NCI-H2081 treated with DMSO at 0.1 percent for 48 hours (cell line): ENCODE measurements at places on chromosomes 7 and 10.
A peak's percentile ranks its signal among the peaks of the same experiment; 100 is the strongest.

DNA sequence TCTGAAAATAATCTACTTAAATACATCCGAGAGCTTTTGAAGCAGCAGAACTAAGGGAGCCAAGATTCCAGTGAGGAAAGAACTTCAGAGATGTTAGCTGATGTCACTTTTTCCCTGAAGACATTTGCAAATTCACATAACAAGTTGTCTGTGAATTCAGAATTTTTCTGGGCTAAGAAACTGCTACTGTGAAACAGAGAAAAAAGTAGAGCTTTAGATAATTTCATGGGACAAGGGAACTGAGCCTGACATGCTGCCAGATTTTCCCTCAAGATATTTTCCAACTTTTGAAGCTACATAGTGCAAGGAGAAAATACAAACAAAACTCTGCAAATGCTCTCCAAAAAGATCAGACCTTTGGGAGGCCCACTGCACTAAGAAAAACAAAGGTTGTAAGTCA, 484.2 kb downstream of the ANKRD7 start:
- no peak for DNase-seq

- DNase-seq = no peak
Observed at GRCh38 chr7:69845721-69846495, 247.6 kb downstream of the AUTS2 start.

DNA sequence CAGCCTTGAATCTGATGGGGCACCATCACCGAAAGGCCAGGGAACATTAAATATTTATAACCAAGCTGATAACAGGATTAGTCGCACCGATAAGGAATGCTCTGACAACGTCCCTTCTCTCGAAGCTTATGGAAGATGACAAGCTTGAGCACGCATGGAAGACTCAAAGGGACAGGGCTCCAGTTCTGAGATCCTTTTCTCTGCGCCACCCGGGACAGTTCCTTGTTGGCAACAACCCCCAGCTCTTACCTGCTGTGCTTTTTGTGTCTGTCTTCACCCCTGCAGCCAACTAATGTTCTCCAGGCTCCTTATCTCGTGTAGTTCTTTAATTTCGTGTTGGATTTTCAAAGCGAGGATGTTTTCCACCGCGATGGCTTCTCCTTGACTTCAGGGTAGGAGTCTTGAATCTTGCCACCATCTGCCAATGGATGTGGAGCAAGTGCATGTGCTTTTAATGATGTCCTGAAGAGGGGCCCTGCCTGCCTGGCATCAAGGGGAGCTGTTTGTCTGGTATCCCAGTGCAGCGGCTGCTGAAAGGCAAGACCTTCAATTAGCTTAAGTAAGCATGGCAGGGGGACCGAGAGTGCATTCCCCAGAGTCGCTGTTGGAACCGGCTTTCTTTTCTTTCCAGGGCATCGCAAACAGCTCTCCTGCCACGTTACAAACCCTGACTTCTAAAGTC, 354 bp upstream of the FERD3L start:
- DNase-seq = peak; percentile 60

- no peak for DNase-seq
Observed at GRCh38 chr7:46139079-46139478, 218.0 kb upstream of the IGFBP3 start.

DNA sequence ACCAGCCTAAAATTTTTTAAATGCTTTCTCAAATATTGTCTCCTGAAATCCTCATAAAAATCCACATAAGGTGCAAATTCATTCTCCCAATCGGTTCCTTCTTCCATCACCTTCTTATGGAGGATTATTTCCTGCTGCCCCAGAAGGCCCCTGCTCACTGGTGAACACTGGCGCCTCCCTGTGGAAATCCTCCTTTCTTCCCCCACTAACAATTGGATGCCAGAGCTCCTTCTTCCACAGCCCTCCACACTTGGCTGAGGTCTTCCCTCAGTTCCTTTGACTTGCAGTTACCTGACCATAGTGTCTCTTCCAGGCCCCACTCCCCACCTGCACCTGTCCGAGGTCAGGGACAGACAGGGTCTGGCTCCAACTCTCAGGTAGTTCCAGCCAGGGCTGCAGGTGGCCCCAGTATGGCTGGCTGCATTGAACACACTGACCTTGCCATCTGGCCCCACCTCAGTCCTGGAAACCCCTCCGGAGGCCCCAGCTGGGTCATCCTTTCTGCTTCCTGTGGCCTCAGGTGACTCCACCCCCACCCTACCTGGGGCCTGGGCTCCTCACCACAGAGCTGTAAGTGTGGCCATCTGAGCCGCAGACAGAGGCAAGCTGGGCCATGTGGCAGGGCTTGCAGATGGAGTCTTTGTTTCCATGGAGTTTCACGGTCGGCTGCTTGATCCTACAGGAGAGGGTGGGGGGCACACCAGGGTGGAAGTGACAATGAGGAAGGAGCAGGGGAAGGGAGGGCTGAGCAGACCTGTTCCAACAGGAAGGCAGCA, 18.4 kb downstream of the SPOCK2 start:
- DNase-seq = no peak

- DNase-seq = no peak
Observed at GRCh38 chr10:35318551-35318950, 17.8 kb upstream of the CCNY start.

- DNase-seq = no peak
Observed at GRCh38 chr10:61142987-61143386, 199.0 kb upstream of the RHOBTB1 start.

DNA sequence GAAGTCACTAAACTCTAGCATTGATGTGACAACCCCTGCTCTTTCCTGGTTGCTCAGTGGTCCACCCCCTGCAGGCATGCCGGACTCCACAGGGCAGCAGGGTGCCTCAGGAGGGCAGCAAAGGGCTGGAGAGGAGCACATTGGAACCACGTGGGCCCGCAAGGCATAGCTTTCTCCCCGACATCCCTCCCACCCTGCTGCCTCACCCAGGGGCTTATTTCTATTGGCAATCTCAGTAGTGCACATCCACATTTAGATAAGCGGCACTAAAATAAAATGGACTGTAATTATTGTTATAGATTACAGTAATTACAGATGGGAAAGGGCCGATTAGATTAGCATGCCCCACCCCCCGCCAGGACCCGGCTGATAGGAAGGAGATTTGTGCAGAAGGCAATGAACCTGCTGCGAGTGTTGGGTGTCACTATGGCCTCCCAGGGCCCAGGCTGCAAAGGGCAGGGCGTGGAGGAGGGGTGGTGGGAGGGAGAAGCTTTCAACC, 580.1 kb downstream of the GRID1 start:
- no peak for DNase-seq

DNA sequence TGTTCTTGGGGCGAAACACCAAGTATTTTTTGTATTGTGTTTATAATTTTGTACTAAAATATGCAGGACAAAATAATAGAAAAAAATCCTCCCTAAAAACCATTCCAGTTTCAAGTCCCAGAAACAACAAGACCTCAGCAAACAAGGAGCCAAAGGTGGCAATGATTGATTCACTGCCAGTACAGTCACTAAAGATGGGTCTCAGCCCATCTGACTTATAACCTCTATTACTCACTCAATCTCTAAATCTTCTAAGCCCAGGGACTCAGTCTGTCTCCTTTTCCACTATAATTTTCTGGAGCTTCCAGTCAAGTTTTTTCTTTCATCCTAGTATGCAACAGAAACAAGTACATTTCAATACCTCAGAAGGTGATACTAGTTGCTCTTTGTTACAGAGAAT, 33.3 kb downstream of the SNX13 start:
- DNase-seq = no peak

DNA sequence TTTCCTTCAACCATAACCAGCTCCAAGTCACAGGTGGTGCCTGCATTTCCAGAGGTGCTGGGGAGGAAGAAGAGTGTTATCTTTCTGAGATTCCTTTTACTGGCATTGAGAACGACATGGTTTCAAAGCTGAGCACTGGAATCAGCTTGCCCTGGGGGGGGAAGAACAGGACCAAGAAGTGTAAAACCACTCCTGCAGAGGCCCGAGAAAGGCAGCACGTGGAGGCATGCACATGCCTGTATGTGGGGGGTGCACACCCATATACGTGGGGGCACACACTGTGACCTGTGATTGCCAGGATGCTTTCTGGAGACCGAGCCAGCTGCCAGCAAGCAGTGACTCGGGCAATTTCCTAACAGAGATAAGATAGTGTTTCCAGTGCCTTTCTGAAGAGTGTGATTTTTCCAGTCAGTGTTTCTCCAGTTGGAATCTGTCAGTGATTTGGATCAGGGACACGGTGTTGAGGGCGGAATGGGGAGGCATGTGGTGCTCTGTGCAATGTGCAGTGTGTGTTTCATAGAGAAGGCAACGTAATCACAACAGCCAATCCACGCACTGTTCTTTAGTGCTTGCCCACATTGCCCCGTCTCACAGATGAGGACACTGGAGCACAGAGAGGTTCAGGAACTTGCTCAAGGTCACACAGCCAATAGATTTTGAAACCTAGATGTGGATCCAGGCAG, 4.2 kb downstream of the LRRC27 start:
- no peak for DNase-seq

DNA sequence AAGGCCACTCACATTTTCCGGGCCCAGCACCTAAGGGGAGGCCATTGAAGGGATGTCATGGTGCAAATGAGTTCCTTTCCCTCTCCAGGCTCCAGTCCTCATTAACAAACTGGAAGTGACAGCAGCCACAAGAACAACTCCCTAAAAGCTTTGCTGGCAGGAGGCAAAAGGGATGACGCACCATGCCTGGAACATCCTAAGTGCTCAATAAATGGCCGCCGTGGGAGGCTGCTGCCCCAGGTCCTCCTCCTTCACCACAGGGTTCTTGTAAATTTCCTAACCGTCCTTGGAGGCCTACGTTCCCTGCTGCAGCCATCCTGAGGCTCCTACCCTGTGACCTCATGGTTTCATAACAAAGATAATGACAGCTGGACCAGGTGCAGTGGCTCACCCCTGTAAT, 41.3 kb upstream of the CAMK1D start:
- no peak for DNase-seq

- no peak for DNase-seq
Observed at GRCh38 chr10:95795602-95796001, 39.6 kb downstream of the ENTPD1 start.

GRCh38 chr10:102240467-102241031, 763 bp downstream of the PITX3 start:
- no peak for DNase-seq

GRCh38 chr7:1030444-1031070, 13.8 kb upstream of the GPR146 start:
- DNase-seq = no peak

DNA sequence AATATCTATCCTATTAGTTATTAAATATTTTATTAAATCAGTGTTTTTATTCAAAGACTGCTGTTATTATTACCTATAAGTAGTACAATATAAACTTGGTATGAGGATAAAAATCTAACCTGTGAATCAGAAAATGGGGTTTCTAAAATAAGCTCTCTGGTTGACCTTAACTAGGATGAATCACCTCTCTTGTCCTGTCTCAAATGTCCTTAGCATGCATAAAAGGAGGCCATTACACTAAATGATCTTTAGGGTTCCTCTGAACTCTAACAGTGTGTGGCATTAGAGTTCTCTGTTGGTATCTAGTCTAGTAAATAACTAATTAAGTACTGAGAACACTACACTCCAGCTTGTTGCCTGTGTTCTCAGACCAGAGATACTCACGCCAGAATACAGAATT, 143.1 kb upstream of the LRRTM3 start:
- no peak for DNase-seq

DNA sequence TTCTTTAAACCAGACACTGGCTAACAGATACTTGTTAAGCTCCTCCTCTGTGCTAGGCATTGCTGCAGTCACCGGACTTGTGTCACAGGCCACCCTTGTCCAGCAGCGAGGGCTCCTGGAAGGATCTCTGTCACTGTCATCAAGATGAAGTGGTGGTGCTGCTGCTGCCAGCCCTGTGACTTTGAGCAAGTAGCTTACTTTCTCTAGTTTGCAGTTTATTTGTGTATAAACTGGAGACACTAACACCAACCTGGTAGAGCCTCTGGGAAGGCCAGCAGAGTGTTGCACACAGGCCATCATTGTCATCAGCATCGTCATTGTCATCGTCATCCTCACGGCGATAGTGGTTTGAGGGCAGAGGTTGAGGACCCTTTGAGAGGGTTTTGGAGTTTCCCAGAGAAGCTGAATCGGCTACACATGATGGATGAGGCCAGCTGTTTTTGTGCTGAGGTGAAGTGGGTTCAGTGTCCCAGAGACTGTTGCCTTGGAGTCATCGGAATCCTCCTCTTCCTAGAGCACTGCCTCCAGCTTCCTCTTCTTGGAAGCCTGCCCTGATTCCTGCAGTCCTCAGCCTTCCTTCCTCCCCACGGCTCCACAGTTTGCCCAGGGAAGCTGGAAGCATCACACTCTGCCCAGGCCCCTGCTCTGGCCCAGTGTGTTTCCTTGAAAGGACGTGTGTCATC, 128.4 kb downstream of the GRK5 start:
- no peak for DNase-seq

DNA sequence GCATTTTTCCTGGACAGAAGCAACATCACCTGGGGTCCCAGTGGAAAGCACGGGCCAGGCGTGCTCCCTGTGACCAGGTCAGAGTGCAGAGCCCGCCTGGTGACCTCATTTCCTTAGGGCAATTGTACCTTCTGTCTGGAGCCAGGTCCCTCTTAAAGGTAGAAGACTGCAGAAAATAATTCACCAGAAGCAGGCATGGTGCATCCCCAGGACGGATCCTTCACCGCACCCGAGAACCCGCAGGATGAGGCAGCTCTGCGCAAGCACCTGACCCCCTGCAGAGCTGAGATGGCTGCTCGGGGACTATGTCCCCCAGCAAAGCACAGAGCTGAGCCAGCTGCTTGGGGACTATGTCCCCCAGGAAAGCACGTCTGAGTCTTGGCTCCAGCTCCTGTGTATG, 557.6 kb downstream of the PTPRN2 start:
- DNase-seq = no peak

GRCh38 chr10:133159950-133160825, at the start of gene KNDC1:
KNDC1 (plus strand) TSS chr10:133160219; CDS start chr10:133160468, 249 bp downstream.
- no peak for DNase-seq
